ENCODE measurements at places on chromosomes 6 and 20.

GRCh38 chr6:18632670-18633410, 245.7 kb downstream of the RNF144B start:
- DNase-seq: no peak

- DNase-seq: no peak
Measured at GRCh38 chr6:7588506-7588905, 1.5 kb upstream of the SNRNP48 start.

DNA sequence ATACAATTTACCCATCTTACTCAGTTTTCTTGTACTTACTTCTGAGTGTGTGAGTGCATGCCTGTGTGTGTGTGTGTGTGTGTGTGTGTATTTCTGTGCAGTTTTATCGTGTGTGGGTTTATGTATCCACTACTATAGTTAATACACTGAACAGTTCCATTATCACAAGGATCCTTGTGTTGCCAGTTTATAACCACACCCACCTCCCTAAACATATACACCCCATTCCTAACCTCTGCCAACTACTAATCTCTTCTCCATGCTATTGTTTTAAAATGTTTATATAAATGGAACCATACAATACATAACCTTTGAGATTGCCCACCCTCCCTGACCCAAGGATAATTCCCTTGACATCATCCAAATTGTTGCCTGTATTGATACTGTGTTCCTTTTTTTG, 18.7 kb downstream of the POFUT1 start:
- DNase-seq: no peak

- no peak for DNase-seq
Measured at GRCh38 chr6:42152024-42152423, 9.6 kb upstream of the C6orf132 start.

DNA sequence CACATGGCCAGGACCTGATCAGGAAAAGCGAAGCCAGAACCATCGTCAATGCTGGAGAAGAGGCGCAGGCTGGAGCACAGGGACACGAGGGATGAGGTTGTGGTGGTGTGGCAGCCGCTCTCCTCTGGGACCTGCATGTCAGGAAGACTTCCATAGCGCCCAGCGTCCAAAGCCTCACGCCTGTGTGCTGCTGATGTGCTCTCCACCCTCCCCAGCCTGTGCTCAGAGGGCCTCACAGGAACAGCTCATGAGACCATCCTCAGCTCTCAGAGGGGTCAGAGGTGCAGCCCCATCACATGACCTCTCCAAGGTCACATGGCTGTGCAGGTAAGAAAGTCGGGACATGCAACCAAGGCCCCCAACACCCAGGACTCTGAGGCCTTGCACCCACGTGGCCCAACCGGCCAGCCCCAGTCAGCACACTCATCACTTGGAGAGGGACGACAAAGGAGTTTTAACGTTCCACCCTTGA, 84.4 kb downstream of the NINL start:
- no peak for DNase-seq

GRCh38 chr20:57396212-57396983, 5.2 kb downstream of the RBM38 start:
- no peak for DNase-seq

DNA sequence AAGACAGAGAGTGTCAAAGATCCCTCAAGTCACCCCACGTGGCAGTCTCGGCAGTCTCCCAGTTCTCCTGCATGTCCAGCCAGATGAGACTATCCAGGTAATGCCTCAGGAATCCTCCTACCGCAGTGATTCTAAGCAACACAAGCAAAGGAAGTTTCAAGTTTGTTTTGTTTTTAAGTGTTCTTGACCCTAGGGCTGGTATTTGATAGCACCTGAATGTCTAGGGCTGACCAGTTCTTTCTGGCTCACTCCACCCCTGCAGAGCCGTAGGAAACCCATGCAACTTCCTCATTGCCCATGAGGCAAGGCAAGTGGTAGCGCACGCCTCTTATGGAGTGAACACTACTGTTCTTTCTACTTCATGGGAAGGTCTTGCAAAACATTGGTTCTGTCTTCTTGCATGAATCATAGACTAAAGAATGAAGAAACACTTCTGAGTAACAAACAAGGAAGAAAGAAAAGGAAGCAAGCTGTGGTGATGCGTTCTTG, 24.8 kb upstream of the FOXQ1 start:
- DNase-seq: no peak

GRCh38 chr6:38973178-38974057, 75.2 kb upstream of the GLP1R start:
- DNase-seq: peak; percentile 39

GRCh38 chr6:124688369-124688768, 273.9 kb upstream of the RNF217 start:
- DNase-seq: no peak

GRCh38 chr6:33836806-33837469, 33.1 kb upstream of the MLN start:
- no peak for DNase-seq

- DNase-seq: peak; percentile 32
Measured at GRCh38 chr20:50191544-50192363, 1.1 kb downstream of the CEBPB start.

GRCh38 chr6:100138346-100139022, 144.5 kb upstream of the MCHR2 start:
- peak; percentile 65 for DNase-seq

GRCh38 chr20:53547664-53548239, 45.9 kb downstream of the ZNF217 start:
- peak; percentile 44 for DNase-seq

DNA sequence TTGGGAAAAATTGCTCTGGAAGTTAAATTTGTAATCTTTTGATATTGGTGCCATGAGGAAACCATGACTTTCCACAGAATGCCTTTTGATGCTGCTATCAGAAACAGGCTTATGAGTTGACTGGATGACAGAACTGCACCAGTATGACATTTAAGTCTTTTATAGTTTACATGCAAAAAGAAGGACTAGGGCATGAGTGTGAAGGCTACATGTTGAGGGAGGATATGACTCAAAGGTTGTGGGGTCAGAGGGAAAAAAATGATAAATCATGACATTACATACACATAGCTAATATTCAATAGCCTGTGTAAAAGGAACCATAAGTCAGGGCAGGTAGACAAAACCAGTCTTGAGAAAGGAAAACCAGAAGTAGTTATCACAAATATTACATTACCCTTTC, 182.2 kb downstream of the COL12A1 start:
- no peak for DNase-seq

DNA sequence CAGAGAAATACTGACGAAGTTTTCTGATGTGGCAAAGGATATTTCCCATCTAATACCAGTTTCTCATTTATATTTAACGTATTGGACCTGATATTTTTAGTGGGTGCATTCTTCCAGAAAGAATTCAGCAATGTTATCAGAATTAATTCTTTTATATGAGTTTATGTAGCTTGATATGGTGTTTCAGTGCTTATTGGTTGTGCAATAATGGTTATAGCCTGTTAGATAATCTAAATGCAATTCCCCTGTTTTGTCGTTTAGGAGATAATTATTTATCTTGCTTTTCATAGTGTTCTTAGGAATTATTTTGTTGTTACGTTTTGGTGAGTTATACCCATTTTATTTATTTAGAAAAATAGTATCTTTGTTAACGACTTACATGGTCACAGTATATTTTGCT, 51.4 kb upstream of the TMEM181 start:
- DNase-seq: no peak

GRCh38 chr6:35037664-35038038, 103.5 kb downstream of the TCP11 start:
- DNase-seq: no peak

- no peak for DNase-seq
Measured at GRCh38 chr6:106967936-106968555, 6.5 kb downstream of the CD24 start.

- no peak for DNase-seq
Measured at GRCh38 chr20:18310051-18310450, 21.7 kb downstream of the ZNF133 start.

DNA sequence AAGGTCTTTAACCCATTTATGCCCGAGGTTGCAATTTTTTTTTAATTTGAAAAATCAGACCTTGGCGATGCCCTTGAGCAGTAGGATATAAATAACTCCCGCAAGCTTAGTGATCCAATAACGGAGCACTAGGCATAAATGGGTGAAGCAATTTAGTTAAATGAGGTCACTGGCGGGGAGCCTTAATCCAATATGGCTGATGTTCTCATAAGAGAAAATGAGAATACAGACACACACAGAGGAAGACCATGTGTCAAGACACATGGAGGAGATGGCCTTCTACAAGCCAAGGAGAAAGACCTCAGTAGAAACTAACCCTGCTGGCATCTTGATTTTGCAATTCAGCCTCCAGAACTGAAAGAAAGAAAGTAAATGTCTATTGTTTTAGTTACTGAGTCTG, 735 bp downstream of the SIRPG start:
- DNase-seq: no peak

GRCh38 chr6:28531479-28532128, 5.9 kb downstream of the GPX5 start:
- no peak for DNase-seq

DNA sequence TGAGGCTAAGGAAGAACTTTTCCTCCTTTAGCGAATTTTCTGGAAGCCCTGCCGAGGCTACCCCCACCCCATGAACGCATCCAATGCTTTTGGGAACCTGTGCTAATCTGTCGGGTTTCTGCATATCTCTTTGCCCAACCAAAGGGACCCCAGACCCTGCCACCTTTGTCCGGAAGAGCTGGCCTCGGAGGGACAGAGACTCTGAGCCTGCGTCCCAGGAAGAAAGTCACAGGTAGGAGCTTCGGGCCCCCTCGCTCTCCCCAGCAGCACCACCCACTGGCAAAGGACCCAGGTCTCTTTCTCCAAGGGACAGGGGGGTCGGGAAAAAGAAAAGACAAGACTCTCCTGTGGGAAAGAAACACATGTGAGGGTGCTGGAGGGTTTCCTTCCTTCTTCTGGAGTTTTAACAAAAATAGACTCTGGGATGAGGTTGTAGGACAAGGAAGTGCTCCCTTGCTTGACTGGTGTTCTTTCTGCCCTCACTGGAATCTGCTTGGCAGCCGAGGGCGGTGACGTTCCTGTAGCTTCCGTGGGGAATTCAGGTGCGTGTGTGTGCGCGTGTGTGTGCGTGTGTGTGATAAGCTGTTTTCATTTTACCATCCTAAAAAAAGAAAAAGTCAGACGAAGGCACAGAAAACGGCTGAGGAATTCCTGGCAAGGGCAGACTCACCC, 16.3 kb upstream of the FOXC1 start:
- DNase-seq: no peak

DNA sequence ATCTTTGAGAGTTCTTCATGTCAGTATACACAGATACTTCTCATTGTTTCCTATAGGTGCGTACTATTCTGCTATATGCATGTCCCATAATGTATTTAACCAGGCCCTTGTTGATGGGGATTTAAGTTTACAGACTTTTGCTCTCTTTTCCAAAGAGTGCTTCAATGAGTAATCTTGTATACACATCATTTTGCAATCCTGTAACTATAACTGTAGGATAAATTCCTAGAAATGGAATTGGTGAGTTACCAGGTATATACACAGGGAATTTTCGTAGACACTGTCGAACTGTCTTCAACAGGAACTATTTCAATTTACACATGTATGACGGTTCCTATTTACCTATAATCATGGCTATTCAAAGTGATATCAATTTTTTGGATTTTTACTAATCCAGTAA, 15.2 kb upstream of the SNRPC start:
- no peak for DNase-seq

All from NCI-H1105 (cell line).